ENCODE measurements at places on chromosomes 7 and 10.

DNA sequence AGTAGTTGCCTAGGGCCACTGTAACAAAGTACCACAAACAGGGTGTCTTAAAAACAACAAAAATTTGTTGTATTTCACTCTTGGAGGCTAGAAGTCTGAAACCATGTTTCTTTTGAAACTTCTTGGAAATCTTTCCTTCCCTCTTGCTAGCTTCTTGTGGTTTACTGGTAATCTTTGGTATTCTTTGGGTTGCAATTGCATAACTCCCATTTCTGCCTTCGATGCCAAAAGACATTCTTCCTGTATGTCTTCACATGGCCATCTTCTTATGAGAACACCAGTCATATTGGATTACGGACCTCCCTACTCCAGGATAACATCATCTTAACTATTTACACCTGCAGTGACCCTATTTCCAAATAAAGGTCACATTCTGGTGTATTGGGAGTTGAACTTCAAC is 357.4 kb downstream of the PPP1R3A start:
- DNase-seq, result no peak

GRCh38 chr7:66250711-66251110 is 45.6 kb downstream of the TPST1 start:
- no peak for DNase-seq

- no peak for DNase-seq
These were observed 5.9 kb downstream of the GRID1 start for GRCh38 chr10:86360657-86361056.

- no peak for DNase-seq
These were observed 17.9 kb downstream of the EBF3 start for GRCh38 chr10:129945941-129946760.

DNA sequence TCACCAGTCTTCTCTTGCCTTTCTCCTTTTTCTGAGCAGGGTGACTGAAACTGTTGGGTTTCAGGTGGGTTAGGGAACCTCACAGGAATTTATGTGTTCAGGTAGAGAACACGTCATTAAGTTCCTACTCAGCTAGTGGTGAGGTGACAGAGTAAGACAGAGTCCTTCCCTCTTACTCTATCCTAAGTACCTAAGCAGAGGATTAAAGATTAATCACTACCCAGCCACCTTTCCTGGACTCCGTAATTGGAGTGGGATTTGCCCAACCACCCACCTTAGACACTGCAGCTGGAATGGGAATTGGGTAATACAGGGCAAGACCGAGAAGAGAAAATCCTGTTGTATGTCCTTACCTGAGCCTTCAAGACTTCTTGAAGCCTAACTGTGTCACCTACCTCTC is 158.1 kb downstream of the LRRC4 start:
- no peak for DNase-seq

GRCh38 chr10:15681076-15681475 is 38.6 kb downstream of the ITGA8 start:
- DNase-seq, result no peak

- DNase-seq, result no peak
These were observed 33.3 kb downstream of the EGFR start for GRCh38 chr7:55052081-55052480.

- peak; percentile 17 for DNase-seq
These were observed 745 bp upstream of the ORAI2 start for GRCh38 chr7:102432442-102433218.

DNA sequence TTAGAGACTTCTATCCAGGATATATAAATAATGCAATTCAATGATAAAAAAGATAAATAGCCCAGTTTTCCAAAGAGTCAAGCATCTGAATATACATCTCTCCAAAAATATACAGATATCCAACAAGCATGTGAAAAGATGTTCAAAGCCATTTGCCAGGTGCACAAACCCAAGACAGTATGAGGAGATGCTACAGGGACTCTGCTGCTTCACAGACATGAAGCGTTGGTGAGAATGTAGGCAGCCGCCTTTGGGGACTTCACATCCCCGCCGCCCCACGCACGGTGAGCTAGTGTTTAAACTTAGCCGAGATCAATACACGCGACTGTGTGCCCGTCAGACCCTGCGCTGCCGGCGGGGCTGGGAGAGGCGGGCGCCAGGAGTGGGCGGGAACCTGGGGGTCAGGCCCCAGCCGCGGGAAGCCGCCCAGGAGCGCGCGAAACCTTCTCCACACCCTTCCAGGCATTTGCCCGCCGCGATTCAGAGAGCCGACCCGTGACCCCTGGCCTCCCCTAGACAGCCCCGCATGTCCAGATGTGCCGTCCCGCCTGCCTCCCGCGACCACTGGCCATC is 927 bp upstream of the ALOX5 start:
- no peak for DNase-seq

- no peak for DNase-seq
These were observed 12.6 kb downstream of the DHX32 start for GRCh38 chr10:125868372-125868975.

DNA sequence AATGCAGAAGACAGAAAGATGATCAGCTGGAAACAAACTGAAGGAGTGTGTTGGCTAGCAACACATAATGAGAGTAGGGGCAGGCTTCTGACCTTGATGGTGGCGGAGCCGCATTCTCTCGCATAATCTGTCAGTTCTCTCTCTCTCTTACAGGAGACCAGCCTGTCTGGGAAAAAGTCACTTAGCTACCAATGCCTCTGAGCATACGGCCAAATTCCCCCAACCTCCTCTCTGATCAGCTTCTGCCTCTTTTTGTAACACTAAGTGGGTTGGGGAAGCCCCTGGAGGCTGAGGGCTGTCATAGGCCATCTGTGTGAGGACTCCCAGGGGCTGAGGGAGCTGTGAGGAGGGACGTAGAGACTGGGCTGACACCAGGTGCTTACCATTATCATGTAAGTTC is 104.6 kb downstream of the HIPK2 start:
- DNase-seq, result no peak

DNA sequence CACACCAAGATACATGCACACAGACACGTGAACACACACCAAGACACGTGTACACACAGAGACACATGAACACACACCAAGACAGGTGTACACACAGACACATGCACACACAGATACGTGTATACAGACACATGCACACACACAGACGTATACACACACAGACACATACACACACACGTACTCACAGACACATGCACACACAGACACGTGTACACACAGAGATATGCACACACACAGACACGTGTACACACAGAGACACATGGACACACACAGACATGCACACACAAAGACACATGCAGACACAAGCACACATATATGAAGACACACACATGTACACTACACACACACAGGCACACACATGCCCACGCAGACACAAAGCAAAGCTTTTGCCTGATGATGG is 134.6 kb downstream of the TCERG1L start:
- DNase-seq, result no peak

DNA sequence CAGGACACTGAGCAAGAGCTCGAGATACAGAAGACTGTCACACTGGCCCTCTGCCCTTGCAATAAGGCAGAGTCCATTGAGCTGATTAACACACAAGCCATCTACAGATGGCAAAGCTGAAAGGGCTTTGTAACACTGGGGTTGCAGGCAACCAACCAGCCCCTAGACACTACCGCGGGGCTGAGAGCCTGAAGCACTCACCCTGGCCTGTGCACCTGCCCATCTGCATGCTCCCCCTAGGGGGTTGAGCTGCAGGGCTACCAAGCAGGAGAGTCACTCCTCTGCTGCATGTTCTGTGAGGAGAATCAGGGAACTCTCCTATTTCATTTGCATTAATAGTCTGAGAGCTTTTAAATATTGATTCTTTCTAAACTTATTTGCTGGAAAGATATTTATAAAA is 128.1 kb upstream of the VIPR2 start:
- no peak for DNase-seq

- peak; percentile 80 for DNase-seq
These were observed 509.0 kb upstream of the ZMIZ1 start for GRCh38 chr10:78559661-78560340.

GRCh38 chr10:49534670-49535381 is 4.1 kb downstream of the ERCC6 start:
- no peak for DNase-seq

GRCh38 chr10:60863796-60864195 is 80.2 kb downstream of the RHOBTB1 start:
- no peak for DNase-seq

DNA sequence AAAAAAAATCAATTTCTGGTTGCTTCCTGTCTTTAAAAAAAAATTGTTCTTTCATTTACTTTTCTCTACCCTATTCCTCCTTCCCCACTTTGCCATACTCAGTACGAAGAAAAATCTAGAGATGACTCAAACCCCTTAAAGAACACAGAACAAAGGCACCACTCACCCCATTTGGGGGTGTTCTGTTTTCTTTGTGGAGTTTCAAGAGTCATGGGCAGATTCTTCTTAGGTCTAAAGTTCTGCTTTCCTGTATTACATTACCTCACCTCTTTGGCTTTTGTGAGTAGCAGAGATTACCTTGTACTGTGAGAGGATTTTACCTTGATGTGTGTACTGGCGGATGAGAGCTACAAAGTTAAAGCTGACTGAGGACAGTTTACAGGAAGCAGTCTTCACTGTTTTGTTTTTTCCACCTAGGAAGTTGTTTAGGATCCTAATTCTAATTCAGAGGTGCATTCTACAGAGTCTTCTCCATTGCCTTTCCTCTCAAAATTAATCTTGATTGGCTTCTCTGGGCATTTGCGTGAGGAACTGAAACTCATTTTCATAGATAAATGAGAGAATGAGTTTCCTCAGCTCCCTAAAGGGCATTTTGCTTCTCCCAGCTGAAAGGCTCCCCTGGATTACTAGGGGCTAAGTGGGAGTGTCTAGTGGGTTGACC is 20.7 kb downstream of the AVL9 start:
- no peak for DNase-seq

DNA sequence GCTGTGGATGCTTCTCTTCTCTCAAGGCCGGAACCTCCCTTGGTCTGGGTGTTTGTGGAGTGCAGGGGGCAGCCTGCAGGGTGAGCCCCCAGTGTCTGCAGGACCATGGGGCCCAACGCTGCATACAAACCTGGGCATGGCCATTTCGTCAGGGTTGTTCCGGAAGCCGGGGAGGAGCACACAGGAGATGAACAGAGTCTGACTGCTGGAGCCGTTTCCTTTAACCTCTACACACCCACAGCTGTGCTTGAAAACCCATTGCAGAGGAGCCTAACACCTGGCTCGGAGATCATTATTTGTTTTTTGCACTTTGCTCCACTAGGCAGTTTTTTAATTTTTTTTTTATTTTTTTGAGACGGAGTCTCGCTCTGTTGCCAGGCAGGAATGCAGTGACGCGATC is 167.6 kb upstream of the INSYN2A start:
- DNase-seq, result no peak

DNA sequence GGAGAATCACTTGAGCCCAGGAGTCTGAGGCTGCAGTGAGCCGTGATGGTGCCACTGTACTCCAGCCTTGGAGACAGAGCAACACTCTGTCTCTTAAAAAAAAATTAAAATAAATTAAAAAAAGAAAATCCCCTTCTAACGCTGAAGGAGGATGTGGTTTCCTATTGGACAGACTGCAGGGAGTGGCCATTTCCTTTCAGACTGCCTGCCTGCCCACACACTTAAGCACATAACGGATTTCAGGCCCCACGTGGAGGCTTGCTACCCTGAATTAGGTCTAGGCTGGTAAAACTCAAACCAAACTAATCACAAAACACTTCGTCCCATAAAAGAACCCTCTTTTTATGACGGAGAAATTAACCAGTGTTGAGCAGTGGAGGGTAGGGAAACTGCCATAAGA is 34.0 kb downstream of the GATA3 start:
- no peak for DNase-seq

DNA sequence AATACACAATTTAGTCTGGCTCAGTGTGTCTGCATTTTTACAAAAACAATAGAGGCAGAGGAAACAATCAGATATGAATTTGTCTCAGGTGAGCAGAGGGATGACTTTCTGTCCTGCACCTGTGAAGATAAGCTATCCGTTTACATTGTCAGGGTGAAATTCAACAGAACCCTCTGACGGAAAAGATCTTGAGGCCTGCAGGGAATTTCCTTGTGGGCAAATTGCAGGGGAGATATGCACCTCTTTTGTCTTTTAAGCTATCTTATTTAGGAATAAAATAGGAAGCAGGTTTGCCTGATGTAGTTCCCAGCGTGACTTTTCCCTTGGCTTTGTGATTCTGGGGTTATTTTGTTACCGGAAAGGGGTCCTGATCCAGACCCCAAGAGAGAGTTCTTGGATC is 325.1 kb downstream of the GALNT17 start:
- no peak for DNase-seq

GRCh38 chr10:69895759-69896158 is 94.1 kb downstream of the COL13A1 start:
- no peak for DNase-seq

DNA sequence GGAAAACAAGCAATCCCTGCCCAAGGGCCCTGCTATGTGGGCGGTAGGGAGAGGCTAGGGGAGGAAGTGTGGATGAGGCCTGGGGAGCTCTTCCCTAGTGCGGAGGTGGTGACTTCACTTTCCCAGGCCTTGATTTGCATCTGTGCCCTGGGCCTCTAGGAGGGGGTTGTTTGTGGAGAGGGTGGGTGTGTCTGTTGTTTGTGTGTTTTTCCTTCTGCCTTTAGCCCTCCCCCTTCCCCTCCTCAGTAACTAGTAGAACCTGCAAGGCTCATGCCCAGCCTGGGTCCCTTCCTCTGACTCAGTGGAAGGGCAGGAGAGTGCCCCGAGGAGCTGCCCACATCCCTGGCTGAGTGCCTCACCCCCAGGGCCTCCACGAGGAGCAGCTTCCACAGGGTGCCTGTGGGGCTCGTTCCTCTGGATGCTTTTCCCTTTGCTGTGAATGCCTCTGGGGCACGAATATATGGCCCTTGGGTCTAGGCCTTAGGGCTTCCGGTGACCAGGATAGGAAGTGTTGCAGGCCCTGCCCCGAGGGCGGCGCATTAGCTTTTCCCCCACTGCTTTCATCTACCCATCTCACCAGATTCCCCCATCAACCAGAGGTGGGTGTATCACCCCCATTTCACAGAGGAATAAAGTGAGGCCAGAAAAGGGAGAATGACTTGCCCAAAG is 89.4 kb upstream of the DUSP5 start:
- DNase-seq, result no peak

DNA sequence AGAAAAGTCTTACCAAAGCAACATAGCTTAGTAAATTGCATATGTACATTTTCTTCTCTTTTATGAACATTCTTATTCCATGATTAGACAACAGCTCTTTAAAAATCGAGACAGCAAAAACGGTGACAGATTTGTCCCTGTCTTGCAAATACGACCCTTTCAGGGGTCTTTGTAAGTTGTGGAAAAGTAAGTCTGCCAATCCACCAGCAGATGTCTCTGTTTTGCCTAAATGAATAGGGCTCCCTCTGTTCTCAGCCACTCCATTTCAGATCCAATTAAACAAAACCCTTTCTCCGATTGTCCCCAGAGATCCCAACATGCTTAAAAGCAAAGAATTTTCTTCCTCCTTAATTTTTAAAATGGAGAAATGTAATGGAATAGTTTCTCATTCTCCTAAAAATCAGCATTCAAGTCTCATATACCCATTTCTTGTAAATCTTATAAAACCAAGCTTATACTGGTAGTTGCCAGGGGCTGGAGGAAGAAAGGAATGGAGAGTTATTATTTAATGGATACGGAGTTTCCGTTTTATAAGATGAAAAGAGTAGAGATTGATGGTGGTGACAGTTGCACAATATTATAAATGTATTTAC is 61.0 kb upstream of the NFE2L3 start:
- peak; percentile 80 for DNase-seq

DNA sequence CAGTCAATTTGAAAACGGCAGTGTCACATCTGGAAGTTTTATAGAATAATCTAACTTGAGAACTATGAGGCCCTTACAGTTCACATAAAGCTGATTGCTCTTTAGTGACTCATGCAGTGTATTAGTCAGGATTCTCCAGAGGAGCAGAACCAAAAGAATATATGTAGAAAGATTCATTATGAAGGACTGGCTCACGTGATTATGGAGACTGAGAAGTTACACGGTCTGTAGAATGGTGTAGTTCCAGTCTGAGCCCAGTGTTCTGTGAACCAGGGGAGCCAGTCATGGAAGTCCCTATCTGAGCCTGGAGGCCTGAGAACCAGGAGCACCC is 21.5 kb downstream of the RBM33 start:
- no peak for DNase-seq
